CD4-positive, CD25-positive, alpha-beta regulatory T cell (primary cell): ENCODE measurements at places on chromosomes 7 and 10. TPM values are rescaled to one million over a fixed set of nuclear protein-coding genes. Genes with fewer than 3 reads are reported as not detected.

GRCh38 chr7:45625714-45626440 is 51.7 kb downstream of the ADCY1 start:
- no peak for DNase-seq

DNA sequence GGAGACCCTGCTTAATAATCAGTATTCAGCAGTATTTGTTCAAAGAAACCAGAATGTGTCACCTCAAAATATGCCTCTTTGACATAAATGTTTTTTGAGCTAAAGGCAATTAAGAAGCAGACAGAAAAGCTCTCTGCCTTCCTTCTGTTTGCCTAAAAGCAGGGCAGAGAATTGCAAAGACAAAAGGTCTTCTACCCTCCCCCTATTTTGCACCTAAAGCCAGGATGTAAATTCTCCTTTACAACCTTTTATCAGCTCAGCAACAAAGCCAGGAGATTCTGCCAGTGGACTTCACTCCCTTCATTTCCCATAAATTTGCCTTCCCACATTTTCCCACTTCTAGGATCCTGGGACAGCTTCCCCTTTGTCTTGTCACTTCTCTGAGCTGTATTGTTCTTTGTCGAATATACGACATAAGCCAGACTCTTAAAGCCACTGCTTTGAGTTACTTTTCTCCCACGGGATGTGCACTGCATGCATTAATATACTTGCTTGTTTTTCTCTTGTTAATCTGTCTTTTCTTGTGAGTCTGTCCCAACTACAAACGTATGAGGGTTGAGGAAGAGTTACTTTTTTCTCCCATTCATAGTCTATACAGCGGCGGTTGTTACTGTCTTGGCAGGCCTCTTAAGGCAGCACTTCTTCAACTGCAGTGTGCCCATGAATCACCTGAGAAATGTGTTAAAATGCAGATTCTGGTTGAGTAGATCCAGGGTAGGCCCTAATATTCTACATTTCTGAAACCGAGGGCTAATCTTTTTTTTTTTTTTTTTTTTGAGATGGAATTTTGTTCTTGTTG is 48.2 kb downstream of the ST8SIA6 start:
- DNase-seq, result no peak

NME8 gene
- not detected for total RNA-seq

CUL1 gene
- 41.4 TPM for total RNA-seq

DNA sequence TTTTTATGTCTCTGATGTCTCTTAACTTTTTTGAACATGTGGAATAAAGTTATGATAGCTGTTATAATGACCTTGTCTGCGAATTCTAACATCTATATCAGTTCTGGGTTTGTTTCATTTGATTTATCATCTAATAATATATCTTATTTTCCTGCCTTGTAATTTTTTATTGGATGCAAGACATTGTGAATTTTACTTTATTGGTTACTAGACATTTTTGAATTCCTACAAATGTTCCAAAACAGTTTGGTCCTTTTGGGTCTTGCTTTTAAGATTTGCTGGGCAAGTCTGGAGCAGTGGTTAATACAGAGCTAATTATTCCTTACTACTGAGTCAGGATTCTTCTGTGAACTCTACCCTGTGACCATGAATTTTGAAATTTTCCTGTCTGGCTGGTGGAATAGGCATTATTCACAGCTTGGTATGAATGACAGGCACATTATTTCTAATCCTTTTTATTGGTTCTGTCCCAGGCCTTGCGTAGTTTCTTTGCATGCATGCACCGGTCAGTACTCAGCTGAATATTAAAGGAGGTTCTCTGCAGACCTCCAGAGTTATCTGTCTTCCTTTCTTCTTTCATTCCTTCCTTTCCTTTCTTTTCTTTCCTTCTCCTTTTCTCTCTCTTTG is 9.0 kb downstream of the CUTC start:
- no peak for DNase-seq

GRCh38 chr7:36283711-36284130 is 105.9 kb upstream of the ANLN start:
- DNase-seq, result no peak

DNA sequence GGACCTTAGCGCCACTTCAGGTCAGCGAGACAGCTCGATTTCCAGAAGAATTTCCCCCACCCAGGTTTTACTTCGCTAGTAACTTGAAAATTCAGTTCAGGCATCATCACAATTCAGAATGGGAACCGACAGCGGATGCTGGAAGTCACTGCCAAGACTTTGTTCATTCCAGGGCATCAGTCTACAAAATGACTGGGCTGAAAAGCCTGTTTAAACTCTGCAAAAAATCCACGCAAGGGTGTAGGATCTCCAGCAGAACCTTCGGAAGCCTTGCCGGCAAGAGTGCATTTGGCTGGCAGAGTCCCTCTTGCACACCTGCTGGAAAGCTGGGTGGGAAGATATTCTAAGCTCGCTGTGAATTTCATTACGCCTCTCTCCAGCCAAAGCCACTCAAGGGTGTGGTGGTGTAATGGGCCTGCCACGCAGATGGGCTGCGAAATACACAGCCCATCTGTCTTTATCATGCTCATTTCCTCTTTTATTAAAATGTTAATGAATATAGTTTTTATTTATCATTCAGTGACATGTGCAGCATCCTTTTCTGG is 672.0 kb upstream of the FOXK1 start:
- no peak for DNase-seq

TMEM213 gene
- total RNA-seq, result not detected

GRCh38 chr10:132096223-132096622 is 30.5 kb downstream of the JAKMIP3 start:
- DNase-seq, result no peak

- DNase-seq, result no peak
Measured at GRCh38 chr10:104117839-104118323, 4.1 kb upstream of the SFR1 start.

CYP17A1 gene
- not detected for total RNA-seq

DNA sequence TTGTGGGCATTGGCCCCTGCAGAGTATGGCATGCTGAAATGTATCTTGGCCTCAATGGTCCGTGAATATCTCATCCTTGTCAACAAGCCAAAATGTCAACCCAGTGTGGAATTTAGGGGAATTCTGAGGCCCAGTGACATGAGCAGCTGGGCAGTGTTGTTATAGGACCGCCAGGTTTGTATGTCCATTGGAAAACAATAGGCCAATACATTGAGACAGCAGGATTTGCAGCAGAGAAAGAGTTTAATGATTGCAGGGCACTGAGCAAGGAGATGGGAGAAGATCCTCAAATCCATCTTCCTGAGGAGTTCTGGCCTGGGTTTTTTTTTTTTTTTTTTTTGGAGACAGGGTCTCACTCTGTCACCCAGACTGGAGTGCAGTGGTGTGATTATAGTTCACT is 95.7 kb upstream of the BAIAP2L1 start:
- DNase-seq, result no peak

DNA sequence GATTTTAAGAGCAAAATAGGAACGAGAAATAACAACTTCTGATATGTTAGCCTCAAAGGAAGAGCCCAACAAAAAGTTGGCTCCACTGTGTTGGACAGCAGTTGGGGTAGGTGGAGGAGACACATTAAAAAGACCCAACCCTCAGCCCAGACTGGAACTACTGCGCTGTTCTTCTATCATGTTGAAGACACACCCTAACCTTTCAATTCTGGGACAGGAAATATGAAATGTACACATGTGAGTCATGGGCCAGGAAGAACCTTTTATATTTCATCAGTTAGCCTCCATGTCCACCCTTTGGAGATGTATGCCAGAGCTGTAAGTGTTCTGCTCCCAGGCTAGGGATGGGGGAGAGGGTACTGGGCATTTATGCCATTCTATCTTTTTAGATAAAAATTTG is 22.1 kb downstream of the CLDN12 start:
- no peak for DNase-seq

DDX50 gene
- total RNA-seq, result 39.7 TPM

HSPA12A gene
- total RNA-seq, result 0.72 TPM

GRCh38 chr7:117405519-117405918 is 21.8 kb downstream of the ASZ1 start:
- DNase-seq, result no peak

- DNase-seq, result no peak
Measured at GRCh38 chr7:1366801-1367405, 92.4 kb downstream of the MICALL2 start.

- no peak for DNase-seq
Measured at GRCh38 chr7:82450759-82451158, 7.2 kb upstream of the CACNA2D1 start.

DNA sequence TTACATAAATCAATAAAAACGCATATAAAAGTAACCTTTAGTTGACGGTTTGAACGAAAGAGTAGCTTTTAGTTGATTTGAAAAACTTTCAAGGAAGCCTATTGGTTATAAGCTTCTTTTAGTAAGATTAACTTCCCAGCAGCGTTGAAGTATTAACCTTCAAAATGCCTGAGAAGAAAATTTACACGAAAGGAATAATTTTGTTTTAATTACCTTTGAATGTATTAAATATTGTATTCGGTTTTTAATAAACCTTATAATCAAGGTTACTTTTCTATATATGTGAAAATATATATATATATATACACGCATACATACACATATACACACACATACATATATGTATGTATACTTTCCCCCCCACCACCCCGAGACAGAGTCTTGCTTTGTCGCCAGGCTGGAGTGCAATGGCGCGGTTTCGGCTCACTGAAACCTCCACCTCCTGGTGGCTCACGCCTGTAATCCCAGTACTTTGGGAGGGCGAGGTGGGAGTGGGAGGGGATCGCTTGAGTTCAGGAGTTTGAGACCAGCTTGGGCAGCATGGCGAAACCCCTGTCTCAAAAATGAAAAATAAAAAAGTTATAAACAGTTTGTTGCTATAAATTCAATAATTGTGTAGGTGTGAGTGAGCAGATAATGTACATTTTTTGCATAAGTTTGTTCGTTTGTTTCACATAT is 57.6 kb upstream of the EZH2 start:
- peak; percentile 53 for DNase-seq

DNA sequence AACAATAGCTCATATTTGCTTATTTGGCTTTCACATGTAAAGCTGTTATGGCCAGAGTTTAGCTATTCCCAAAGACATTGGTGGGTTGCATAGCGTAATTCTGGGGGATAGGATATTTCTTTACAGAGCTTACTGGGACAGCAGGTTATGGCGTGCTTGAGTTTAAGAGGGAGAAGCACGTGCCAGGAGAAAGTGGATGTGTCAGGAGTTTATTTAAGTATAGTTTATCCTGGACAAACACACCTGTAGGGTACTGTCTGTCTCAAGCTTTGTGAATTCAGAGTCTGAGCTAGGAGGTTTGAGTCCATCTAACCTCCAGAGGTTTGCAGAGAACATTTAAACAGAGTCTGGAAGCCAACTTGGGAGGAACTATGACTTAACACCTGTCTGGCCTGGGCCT is 21.3 kb downstream of the GBF1 start:
- no peak for DNase-seq

DNA sequence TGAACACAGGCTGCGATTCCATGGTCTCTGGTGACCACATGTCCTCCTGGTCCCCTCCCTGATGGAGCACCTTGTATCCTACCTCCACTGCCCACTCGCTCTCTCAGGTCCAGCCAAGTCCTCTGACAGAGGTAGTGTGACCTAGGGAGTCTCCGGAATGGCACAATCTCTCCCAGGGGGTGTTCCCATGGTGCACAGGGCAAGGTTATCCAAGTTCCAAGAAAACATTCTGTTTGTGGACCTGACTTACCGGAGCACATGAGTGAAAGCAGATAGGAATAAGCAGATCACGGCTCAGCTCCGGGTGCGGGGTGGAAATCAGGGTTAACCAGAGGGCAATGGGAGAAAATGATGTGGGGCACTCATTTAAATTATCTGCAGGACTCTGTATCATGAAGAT is 45.8 kb upstream of the INSIG1 start:
- DNase-seq, result no peak

CPA2 gene
- total RNA-seq, result not detected

NPS gene
- total RNA-seq, result not detected

DNA sequence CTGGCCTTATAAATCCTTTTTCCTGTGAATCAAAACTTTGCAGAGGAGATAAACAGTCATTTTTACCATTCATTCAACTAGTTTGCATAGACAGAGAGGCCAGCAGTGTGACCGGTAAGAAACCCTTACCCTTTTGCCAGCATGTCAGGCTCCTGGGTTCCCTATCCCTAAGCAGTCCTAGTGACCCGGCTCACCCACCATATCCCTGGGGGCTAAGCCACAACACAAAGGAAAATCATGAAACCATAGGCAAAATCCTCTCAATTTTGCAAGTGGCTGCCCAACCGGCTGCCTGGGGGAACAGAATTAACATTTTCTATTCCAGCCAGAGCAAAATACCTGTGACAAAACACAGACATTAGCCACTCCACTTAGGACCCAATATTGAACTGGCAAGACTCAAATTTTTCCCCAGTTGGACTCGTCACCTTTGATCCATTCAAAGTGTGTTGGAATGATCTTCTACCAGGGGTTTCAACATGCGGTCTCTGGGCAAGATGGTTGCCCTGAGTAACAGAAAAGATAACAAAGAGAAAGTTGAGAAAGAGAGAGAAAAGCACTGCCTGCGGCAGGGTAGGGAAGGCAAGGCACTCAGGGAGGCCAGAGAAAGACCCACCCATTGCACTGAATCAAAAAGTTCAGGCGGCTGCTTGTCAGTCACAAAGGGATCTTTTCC is 174.8 kb upstream of the NAMPT start:
- no peak for DNase-seq

TEX36 gene
- not detected for total RNA-seq

OPALIN gene
- not detected for total RNA-seq

DNA sequence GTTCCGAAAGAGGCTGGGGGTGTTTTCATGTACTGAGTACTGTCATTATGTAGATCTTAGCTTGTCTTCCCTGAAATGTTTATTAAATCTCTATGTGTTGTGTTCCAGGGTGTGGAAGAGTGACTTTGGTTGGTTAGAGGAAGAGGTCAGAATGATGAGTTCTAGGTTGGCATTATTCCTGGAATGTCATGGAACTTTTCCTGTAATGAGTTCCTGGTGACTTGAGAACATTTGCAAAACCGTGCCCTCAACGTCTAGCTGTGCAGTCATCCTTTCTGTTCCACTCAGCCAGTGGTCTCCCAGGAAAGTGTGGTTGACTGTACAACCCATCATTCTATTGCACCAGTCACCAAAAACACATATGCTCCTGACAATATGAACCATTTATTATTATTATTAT is 129.6 kb downstream of the BICC1 start:
- DNase-seq, result no peak

DNA sequence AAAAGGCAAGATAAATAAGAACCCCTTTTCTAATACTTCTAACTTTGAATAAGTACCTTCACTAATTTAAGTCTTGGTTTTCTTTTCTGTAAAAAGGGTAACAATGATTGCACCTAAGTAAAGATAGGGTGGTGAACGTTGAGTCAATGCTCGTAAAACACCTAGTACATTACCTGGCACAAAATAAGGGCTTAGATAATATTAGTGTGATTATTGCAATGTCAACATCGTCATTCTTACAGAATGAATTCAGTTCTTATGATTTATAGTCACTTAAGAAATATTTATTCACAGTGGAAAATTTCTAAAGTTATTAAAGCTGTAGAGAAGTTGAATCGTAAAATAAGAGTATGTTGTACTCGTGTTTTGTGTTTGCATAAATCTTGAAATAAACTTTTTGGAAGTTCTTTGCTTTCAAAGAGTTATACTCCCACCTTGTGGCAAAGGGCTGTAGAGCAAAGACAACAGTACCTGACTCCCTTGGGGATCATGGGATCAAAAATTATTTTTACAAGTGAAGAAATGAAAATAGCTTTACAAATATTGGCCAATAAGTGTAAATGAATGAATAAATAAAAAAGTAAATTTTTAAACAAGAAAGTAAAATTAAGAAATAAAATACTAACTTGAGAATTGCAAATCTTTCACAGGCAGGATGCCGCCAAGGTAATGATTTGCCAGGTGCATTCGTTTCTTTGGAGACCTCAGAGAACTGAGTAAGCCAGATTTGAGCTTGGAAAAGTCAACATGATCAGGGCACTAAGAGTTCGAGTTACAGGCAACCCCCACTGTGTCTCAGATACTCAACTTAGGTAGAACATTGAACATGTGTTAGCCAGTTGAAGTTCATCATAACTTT is 285.8 kb upstream of the CACNA2D1 start:
- DNase-seq, result no peak
